ENCODE measurements at places on chromosomes 4 and X.

DNA sequence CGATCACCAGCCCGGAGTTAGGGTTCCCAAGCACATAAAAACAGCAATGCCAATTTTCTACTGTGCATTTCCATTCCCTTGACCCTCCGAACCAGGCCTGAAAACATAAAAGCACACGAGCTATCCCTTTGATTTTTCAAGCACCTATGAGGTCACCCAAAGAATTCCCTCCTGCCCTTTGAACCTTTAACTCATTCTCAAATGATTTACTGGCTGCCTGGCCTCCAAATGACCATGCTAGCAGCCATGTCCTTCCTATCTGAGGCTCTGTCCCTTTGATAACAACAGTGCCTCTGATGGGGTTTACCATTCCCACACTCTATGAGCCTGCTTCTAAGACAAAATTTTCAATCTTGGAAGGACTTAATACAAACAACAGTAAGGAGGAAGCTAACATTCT, 15.2 kb downstream of the SHROOM4 start:
- no peak for DNase-seq

- DNase-seq, result peak; percentile 80
These were observed 201.4 kb downstream of the CCSER1 start for GRCh38 chr4:90328558-90328957.

GRCh38 chrX:84748965-84749656, 246.9 kb upstream of the HDX start:
- DNase-seq, result no peak

GRCh38 chrX:42837747-42838146, 59.8 kb upstream of the PPP1R2C start:
- DNase-seq, result no peak

GRCh38 chr4:85474818-85475630, at the start of gene ARHGAP24:
ARHGAP24 (plus strand) TSS chr4:85475150.
- DNase-seq, result peak; percentile 89

- DNase-seq, result no peak
These were observed 859.3 kb upstream of the AADAT start for GRCh38 chr4:170949084-170949483.

DNA sequence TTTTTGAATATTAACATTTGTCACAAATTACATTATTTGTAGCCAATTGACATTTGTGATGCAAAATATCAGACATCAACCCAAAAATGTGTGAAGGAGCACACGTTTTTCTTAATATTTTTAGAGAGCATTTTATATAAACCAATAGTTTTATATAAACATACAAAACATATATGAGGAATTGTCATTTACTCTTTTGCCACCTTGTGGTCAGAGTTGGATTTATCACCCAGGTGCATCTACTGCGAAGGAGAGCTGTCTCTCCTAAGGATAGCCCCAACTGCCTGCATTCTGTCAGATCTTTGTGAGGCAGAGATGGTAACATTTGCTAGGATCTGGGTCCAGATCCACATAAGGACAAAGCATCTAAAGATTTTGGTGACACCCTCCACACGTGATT, 2.5 kb upstream of the USP27X start:
- DNase-seq, result peak; percentile 11

DNA sequence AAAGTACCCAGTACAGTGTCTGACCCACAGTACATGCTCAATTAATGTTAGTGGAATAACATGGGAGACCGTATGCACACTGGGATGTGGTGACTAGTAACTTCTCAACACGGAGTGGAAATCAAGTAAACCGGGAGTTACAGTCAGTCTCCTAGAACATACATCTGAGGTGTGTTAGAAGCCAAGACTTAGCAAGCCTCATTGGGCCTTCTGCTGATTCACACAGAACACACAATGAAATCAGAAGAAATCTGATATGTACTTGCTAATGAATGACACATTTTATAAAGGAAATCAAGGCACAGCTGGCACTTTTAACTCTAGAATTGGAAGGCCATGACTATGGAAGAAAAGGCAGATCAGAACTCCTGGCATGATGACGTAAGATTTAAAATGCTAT, 13.0 kb downstream of the TRAPPC2 start:
- DNase-seq, result no peak

- no peak for DNase-seq
These were observed 29.9 kb downstream of the RBMX start for GRCh38 chrX:136850441-136851175.

GRCh38 chr4:139115226-139115625, 61.8 kb downstream of the ELF2 start:
- no peak for DNase-seq

GRCh38 chr4:113584407-113585150, 177.0 kb downstream of the CAMK2D start:
- DNase-seq, result no peak

DNA sequence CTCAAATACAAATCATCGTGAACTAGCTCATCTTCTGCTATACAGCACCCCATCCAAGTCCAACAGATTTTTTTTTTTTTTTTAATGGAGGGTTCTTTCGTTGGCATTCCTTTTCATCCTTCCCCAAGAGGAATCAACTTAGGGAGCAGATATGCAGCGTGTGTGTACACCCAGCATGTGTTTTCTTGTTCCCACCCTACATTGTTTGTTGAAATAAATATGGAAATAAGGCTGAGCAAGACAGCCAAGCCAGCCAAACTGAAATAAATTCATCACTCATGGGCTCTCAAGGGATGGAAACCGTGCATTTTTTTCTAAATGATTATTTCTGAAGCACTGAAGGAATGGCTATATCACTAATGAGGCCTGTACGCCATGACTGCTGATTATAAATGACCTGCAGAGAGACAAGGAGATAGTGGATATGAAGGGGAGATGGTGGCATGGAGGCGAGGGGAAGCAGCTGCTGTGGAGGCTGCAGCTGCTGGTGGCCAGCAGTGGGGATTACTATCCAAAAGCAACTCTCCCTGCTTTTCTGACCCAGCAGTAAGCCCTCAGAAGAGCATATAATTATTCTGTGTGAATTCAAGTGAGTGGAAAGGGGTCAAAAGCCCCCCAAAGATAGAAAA, 173.9 kb downstream of the MGST2 start:
- no peak for DNase-seq

- no peak for DNase-seq
These were observed 427.0 kb upstream of the TRAM1L1 start for GRCh38 chr4:117512414-117512813.

DNA sequence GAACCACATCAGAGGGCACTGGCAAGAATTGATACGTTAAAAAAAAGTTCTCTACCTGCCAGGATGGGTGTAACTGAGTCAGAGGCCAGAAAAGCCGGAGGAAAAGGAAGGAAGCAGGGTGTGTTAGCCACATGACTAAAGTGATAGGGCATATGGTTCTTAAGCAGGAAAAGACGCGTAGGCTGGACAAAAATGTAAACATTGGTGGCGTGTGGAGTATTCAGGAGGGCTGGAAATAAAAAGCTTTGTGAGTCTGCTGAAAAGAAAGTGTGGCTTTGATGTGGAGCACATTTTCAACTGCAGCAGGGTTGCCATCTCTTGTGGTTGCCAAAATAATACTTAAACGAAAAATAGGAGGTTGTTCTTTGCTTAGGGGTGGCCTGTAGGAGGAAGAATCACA, 186.5 kb upstream of the RPL34 start:
- no peak for DNase-seq

DNA sequence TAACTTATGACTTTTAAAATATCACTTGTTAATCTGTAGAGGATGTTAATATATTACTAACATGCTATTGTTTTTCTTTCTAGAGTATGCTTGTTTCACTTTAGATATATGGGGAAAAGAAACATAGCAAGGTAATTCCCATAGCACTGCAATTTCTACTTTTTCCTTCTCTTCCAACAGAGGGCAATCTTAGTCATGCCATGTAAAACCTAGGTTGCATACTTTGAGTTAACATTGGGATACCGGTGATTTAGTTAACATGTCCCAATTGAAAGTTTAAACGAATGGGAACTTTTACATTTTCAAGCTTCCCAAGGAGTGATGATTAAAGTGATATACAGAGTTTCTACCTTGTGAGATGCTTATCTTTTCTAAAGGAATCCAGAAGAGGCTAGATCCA, 89.4 kb upstream of the IL13RA1 start:
- no peak for DNase-seq

DNA sequence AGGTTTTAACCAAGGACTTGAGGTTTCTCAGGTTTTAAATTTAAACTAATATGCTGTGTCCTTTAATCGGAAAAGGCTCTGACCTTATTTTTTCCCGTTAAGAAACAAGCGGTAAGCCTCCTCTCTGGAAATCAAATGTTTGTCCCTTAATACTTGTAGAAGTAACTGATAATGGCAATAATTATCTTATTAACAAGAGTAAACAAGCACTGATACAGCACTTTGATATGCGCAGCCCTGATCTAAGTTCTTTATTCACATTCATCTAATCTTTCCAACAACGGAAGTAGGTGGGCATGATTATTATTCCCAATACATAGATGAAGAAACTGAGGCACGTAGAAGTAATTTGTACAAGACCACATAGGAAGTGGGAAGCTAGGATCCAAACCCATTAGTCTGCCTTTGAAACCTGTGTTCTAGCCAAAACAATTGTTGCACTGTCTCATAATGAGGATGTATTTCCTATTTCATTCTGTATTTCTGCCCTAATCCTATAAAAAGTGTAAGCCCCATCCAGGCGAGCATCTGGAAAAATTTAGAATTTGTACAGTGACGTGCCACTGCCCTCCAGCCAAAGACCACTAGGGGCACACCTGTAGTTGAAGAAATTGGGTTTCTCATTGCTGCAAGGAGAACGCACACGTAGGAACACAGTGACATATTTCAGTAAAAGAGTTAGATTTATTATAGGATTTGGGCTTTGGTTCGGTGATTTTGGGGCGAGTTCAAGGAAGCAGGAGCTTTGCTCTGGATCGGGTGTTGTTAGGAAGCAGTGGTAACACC, 606 bp downstream of the CXorf58 start:
- no peak for DNase-seq

GRCh38 chr4:140777894-140778293, 21.7 kb upstream of the TBC1D9 start:
- DNase-seq, result no peak

GRCh38 chr4:152073351-152074087, 312.7 kb upstream of the GATB start:
- no peak for DNase-seq

DNA sequence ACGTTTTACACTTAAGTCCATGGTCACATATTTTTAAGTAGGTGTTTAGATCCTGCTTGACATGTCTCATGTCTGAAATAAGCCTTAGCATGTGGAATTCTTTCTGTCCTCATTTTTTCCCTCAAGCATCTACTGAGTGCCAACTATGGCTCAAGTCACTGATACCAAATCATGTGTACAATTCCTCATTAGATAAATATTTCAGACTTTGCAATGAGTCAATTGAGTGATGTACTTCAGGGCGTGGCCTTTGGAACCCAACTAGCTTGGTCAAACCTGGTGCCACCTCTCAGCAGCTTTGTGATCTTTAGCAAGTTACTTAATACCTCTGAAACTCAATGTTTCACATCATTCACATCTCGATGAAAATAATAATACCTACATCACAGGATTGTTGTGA, 12.6 kb upstream of the JADE1 start:
- DNase-seq, result no peak

- DNase-seq, result no peak
These were observed 80.8 kb upstream of the ANK2 start for GRCh38 chr4:112968451-112969159.

DNA sequence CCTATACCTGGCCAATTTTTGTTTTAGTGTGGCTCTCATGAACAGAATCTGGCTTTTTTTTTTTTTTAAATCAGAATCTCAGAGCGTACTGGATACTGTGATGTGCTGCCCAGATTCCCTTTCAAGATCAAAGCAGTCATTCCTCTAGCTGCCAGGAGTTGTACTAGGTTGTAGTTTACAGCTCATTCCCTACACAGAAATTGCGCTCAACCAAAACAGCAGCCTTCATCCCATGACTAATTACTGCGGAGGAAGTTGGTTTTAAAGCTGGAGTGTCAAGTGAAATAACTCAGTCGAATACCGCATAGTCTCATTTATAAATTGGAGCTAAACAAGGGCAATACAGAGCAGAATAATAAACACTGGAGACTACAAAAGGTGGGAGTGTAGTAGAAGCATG, 12.2 kb upstream of the TMPRSS11B start:
- DNase-seq, result no peak

DNA sequence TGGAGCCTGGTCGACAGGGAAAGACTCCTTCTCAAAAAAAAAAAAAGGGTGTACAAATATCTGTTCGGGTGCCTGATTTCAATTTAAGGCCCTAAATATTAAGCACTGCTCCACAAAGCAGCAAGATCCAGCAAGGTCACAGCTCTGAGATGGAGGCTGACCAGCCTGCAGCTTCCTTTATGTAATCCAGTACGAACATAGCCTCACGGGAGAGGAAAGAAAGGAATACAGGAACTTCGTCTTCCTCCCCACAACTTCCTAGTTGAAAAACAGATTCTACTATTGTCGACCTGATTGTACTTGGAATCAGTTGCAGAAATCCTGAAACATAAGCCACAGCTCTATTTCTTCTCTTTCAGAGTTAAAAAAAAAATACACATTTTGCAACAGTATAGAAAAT, 53.5 kb upstream of the TBC1D9 start:
- DNase-seq, result no peak

GRCh38 chrX:10175319-10175871, 18.6 kb downstream of the CLCN4 start:
- DNase-seq, result no peak

DNA sequence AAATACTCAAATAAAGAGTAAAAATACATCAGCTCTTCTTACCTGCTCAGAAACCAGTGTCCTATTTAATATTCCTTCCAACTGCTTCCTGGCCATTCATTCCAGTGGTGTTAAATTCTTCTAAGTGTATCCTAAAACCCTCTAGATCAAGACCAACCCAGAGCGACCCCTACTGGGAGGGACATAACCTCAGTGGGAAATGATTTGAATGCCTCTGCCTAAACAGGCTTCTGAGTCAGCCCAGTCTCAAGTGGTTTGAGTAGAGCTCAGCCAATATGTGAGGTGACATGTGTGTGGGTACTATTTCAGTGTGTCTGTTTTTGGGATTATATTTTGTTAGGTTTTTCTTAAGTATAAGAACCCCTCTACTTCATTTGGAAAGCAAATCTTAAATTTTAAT, 133.6 kb upstream of the ARHGEF9 start:
- no peak for DNase-seq

GRCh38 chrX:64885850-64886249, 90.4 kb downstream of the ZC4H2 start:
- DNase-seq, result no peak

DNA sequence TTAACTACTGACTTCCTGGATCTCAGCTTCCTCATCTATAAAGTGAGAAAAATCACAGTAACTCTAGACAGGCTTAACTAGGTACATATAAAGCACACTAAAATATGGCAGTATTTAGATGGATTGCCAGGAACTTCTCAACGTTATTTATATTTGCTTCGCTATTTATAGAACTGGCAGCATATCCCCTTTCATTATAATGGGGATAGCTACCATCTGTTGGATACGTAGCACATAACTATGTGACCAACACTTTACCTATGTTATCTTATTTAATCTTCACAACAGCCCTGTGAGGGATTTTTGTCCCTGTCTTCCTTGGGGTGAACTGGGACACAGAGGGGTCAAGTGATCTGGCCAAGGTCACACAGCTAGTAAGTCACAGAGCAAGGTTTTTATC, 64.6 kb downstream of the ENPEP start:
- DNase-seq, result no peak

- no peak for DNase-seq
These were observed 20.3 kb downstream of the UNC5C start for GRCh38 chr4:95528388-95528948.

- DNase-seq, result peak; percentile 54
These were observed 34.1 kb downstream of the SPINK2 start for GRCh38 chr4:56787380-56787779.

Measured in COR-L47 (cell line).